ENCODE measurements at places on chromosomes 16 and 17.

- peak; percentile 60 for DNase-seq
Observed at GRCh38 chr16:64412578-64413280, 709.1 kb downstream of the CDH11 start.

DNA sequence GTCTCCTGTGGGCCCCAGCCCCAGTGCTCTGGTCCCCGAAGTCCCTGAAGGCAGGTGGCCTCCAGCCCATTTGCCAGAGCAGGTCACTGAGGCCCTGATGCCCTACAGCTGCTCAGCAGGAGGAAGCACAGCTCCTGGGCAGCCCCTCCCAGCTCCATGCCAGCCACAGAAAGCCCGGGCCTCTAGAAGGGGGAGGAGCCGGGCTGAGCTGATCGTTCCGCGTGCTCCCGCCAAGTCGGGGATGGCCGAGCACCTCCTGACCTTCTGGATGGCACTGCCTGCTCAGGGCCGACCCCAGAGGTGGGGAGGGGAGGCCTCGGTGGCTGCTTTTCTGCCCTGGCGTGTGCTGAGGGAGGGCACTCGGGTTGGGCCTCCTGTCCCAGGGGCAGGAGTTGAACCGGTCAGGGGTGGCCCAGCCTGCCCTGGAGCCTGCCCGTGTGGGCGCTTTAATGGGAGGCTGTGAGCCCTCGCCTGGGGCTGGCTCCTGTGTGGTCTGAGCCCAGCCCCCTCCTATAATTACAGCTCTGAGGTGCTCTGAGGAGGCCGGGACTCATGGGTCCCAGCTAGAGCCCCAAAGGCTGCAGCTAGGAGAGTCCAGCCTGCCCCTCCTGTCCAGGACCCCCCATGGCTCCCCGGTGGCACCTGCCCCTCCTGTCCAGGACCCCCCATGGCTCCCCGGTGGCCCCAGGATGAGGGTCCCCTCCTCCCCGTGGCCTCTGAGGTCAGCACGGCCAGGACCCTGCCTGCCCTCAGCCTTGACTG is 29.7 kb downstream of the ZFPM1 start:
- DNase-seq: no peak

DNA sequence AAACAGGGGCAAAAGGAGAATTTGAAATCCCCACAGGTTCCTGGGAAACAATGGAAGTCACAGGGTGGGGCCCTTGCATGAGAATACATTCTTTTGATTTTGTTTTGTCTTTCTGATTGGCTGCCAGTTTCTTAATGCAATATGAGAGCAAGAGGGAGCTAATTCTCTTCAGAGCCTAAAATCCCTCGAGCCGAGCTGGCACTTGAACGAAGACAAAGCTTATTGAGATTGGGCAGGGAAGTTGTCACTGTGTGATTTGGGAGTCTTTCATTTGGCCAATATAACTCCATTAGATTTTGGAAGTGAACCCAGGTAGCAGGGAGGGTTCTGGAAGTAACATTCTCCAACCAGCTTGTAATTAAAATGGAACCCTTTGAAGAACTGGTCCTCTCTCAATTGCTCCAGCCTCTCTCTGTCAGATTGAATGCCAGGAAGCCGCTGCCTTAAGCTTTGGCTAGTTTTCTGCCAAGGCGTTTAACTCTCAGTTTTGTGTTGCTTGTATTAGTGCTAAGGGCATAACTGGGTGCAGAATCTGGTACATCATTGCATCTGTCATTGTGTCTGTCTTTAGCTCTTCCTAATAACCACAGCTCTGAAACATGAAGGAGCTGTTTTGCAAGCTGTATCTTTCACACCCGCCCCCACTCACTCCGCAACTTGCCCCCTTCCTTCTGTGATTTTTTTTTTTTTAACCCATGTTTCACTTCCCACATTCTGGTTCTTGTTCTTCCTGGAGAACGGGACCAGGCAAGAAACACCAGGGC is 272.0 kb downstream of the MAF start:
- no peak for DNase-seq

GRCh38 chr16:31050280-31051030 is 17.1 kb downstream of the STX4 start:
- no peak for DNase-seq

GRCh38 chr17:46742565-46743270 is 75.8 kb downstream of the WNT3 start:
- peak; percentile 97 for DNase-seq

- peak; percentile 42 for DNase-seq
Observed at GRCh38 chr16:55035029-55035428, 104.4 kb downstream of the IRX5 start.

- DNase-seq: no peak
Observed at GRCh38 chr17:50168319-50168718, 2.5 kb downstream of the SGCA start.

- no peak for DNase-seq
Observed at GRCh38 chr17:36095992-36096391, 6.0 kb upstream of the CCL3 start.

- no peak for DNase-seq
Observed at GRCh38 chr17:58532555-58532951, 18.1 kb upstream of the MTMR4 start.

GRCh38 chr17:81066072-81066471 is 31.1 kb downstream of the BAIAP2 start:
- peak; percentile 67 for DNase-seq

- DNase-seq: peak; percentile 50
Observed at GRCh38 chr17:71548540-71549190, 572.2 kb upstream of the SOX9 start.

DNA sequence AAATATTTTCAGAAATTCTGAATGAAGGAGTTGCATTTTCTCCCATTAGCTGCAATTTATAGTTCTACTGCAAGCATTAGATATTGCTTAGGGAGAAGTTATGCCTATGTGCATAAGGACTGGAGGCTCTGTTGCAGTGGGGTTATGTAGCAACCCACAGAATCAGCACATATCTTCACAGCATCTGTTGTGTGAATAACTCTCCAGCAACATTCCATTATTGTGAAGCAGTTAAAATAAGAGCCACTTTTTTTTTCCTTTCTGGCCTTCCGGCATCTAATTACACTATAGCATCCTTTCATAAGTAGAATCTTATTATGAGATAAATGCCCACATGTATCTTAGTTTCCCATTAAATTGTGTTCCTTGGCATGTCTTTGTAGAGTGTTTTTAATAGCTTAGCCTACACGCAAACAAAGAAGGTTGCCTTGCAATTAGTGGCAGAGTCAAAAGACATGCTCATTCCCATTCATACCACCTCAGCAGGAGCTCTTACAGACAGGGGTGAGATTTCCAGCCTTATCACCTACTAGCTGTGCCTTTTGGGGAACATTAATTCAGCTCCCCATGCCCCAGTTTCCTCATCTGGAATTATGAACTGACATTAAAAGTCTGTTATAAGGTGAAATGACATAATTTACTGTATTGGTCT is 596.0 kb upstream of the GOT2 start:
- DNase-seq: no peak

DNA sequence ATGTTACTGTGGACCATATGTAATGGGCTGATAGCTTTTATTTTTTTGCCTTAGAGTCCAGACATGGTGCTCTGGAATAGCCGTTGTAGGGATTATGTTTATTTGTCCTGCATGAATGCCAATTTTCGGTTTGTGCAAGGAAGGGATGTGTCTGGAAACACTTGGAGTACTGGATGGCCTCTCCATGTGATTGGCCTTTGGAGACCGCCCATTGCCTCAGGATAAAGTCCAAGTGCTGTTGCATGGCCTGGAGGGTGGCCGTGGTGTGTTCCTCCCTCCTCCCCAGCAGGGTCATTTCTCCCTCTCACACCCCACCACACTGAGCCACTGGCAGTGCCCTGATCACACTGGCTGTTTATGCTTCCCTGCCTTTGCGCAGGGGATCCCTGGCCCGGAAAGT is 93.9 kb downstream of the MSI2 start:
- DNase-seq: no peak

GRCh38 chr16:27450196-27450549 is 48.2 kb downstream of the IL21R start:
- no peak for DNase-seq

GRCh38 chr17:80129006-80129565 is 17.8 kb downstream of the EIF4A3 start:
- no peak for DNase-seq

- peak; percentile 71 for DNase-seq
Observed at GRCh38 chr17:29640413-29640812, 17.7 kb upstream of the CORO6 start.

- DNase-seq: no peak
Observed at GRCh38 chr16:63192980-63193379, 1156.7 kb upstream of the CDH8 start.

- DNase-seq: no peak
Observed at GRCh38 chr16:58495521-58496331, 4.2 kb upstream of the NDRG4 start.

GRCh38 chr16:75138636-75139035 is 9.7 kb upstream of the ZFP1 start:
- DNase-seq: no peak

DNA sequence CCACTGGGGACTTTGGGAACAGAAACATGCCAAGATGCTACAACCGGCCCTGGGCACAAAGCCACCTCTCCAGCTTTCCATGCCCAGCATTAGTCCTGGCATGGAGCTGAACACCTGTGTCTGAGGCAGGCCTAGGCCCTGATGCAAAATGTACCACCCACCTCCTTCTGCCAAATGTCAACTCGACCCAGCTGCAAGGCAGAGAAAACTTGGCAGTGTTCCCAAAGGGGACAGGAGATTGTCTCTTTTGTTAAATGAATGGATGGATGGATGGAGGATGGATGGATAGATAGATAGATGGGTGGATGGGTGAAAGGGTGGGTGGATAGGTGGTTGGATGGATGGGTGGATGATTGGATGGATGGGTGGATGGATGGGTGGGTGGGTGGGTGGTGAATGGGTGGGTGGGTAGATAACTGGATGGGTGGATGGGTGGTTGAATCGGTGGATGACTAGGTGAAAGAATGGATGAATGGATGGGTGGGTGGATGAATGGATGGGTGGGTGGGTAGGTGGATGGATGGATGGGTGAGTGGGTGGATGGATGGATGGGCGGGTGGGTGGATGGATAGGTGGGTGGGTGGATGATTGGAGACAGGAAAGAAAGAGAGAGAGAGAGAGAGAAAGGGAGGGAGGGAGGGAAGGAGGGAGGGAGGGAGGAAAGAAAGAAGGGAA is 73.4 kb upstream of the TNRC6C start:
- no peak for DNase-seq

GRCh38 chr17:15238676-15239422 is 26.3 kb downstream of the PMP22 start:
- DNase-seq: no peak

DNA sequence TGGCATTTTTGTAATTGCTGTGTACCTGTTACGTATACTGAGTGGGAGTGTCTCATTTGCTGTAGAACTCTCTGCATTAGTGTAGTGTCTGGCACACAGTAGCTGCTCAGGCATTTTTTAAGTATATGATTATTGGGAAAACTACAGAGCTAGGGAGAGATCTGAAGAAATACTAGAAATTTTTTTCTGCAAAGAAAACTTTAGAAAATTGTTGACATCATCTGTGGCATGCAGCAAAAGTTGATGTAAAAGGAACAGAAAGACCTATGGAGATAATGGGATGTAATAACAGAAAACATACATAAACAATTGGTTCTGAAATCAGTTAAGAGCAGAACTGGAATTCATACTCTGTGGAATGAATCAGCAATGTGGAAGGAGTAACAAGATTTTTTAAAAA is 11.6 kb downstream of the CLTC start:
- DNase-seq: no peak

DNA sequence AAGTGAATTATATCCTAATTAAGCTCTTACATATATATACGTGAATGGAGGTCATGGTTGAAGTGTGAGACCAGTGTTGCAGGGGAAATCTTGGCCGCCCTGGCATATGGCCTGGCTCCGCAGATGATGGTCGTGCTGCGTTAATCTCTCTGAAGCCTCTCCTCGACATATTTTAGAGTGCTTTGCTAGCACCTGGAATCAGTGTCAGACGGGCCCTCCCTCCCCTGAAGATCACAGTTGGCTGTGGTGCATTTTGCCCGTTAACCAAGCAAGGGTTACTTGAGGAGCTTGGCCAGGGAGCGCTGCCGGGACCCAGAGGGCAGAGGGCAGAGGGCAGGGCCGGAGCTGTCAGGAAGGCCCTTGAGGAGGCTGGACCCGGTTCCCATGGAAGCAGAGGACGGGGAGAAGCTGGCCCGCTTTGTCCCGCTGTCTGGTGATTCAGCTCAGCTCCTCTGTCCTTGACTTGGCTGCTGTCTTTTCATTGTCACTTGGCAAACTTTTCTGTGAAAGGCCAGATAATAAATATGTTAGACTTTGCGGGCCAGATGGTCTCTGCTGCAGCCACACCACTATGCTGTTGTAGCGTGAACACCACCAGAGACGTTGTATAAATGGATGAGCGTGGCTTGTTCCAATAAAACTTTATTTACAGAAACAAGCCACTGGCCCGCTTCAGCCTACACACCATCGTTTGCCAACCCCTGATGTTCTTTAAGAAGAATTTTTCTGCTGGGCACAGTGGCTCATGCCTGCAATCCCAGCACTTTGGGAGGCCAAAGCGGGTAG is 32.3 kb downstream of the CIBAR2 start:
- DNase-seq: no peak

DNA sequence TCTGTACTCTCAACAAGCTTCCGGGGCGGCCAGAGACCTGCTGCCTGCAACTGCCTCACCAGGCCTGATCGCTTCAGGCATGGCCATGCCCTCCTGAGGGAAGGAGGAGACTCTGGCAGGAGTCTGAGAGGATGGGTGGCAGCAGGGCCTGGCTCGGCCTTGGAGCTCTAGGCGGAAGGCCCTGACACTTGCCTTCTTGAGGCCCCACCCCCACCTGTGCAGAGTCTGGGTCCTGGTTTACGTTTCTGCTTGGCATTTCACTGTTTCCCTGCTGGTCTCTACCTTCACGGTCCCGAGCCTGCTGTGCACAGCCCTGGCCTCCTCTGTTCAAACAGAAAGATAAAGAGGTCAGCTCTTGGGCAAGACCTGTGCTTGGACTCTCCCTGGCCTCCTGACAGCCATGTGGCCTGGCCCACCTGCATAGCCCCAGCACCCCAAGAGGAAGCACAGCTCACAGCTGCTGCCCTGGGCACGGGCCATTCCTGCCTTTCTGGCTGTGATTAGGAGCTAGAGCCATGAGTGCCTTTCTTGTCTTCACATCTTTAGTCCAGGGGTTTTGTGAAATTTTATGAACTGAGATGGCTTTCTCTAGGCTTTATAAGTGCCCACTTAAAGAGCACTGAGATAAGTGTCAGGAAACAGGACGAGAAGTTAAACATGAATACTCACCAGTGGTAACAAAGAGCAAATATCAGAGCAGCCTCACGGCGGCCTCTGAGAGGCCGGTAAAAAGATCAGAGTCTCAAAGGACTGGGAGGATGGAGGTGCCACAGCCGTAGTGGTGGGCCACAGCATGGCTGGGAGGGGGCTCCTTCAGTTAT is 25.6 kb upstream of the MTSS2 start:
- DNase-seq: no peak

GRCh38 chr16:53323924-53324323 is 110.3 kb upstream of the RBL2 start:
- no peak for DNase-seq

GRCh38 chr17:43360376-43360738 is 38.4 kb upstream of the ARL4D start:
- peak; percentile 74 for DNase-seq

GRCh38 chr16:51761001-51761400 is 609.9 kb upstream of the SALL1 start:
- DNase-seq: no peak

GRCh38 chr17:13792314-13792713 is 190.6 kb upstream of the HS3ST3A1 start:
- DNase-seq: no peak
